Stimulated activated naive CD4-positive, alpha-beta T cell treated with Interleukin-2 at 50 U/mL for 16 hours (primary cell): ENCODE measurements at places on chromosomes 12 and 14.

GRCh38 chr12:66087365-66087943 is 43.1 kb downstream of the LLPH start:
- peak; percentile 20 for DNase-seq

GRCh38 chr14:78088916-78089315 is 81.3 kb upstream of the NRXN3 start:
- no peak for DNase-seq

DNA sequence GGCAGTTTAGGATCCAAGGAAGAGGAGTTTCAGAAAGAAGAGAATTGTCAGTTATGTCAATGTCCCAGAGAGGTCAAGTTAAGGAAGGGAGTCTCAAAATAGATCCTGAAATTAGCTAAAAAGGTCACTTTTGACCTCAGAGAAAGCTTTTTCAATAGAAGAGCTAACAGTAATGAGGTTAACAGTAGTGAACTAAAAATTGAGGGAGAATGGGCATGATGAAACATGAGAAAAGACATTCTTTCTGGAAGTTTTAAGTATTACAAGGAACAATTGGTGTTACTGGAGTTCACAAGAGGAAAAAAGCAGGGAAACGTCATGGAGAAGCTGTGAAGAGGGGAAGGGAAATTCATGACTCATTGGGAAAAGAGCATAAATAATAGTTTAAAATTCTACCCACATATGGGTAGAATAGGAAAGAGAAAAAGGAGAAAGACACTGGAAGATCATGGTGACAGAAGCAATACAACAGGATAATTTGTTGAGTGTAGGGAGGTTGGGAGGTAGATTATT is 381.2 kb upstream of the FAR2 start:
- no peak for DNase-seq

DNA sequence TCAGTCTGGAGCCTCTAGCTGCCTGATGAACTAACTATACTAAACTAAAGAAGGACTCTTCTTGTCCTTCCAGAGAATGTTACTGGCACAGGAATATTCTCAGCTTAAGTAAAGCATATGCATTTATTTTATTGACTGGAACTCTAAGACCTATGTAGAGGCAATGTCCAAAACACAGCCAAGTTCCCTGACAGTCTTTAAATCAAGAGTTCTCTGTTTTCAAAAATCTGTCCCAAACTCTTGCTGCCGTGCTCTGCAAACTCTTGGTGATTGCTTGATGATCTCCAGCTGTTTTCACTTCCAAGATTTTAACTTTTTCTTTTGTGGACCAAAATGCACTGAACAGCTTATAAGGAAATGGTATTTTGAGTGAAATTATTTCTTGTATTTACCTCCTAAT is 67.5 kb upstream of the DAAM1 start:
- no peak for DNase-seq

- DNase-seq = no peak
These were observed 108.3 kb downstream of the SLC15A4 start for GRCh38 chr12:128715485-128715884.

DNA sequence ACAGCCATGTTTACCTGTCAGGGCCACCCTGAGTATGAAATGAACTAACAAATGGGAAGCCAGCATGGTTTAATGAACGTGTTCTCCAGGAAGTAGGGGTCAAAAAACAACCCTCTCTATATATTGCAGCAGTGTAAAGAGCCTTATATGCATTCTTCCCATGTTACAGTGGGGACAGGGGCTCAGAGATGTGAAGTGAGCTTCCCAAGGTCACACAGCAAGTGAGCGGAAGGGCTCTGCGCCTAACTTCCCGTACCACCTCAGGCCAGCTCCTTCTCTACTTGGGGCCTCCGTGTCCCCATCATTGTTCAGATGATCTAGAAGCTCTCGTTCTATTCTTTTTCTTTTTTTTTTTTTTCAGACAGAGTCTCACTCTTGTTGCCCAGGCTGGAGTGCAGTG is 105.1 kb upstream of the MAP1LC3B2 start:
- no peak for DNase-seq

- DNase-seq = no peak
These were observed 468.0 kb upstream of the SYT1 start for GRCh38 chr12:78396538-78396937.

DNA sequence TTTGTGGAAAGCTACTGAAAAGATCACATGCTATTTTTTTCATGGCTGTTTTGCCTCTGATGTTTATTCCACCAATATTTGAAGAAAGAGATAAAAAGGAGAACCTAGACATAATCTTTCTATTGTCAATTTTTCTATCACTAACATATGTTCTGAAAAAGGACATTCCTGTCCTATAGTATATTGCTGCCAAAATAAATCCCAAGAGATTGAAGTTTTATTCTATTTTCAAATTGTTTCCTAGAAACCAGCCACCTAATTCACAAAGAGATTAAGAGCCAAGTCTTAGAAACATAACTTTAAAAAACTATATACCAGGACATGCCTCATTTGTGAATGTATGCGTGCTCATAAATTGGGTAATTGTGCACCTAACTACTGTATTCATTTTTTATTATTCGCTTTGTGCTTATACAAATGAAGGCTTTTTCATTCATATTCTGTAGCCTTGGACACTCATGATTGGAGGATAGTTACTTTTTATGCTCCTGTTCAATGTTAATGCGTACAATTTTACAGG is 200.7 kb downstream of the FUT8 start:
- no peak for DNase-seq

- DNase-seq = no peak
These were observed 55.5 kb downstream of the DYRK2 start for GRCh38 chr12:67704071-67704470.
